ENCODE measurements at places on chromosomes 16 and 17.

- no peak for DNase-seq
Measured at GRCh38 chr16:83338941-83339340, 468.8 kb upstream of the HSBP1 start.

DNA sequence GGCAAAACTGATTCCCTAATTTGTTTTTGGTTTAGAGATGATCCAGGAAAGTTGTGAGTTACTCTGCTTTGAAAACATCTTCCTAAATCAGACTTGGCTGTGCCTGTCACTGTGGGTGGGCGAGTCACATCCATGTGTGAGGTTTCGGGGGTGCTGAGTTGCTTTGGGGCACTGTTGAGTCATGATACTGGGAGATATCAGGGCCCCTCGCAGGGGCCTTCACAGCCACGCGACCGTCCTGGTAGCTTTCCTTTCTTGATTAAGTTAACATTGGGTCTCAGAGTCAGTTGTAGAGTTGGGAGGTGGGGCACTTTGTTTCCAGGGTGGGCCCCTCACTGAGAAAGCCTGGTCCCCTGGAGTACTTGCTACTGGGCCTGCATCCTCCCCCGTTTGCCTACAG lies 58.3 kb upstream of the LGALS9 start:
- DNase-seq, result no peak

DNA sequence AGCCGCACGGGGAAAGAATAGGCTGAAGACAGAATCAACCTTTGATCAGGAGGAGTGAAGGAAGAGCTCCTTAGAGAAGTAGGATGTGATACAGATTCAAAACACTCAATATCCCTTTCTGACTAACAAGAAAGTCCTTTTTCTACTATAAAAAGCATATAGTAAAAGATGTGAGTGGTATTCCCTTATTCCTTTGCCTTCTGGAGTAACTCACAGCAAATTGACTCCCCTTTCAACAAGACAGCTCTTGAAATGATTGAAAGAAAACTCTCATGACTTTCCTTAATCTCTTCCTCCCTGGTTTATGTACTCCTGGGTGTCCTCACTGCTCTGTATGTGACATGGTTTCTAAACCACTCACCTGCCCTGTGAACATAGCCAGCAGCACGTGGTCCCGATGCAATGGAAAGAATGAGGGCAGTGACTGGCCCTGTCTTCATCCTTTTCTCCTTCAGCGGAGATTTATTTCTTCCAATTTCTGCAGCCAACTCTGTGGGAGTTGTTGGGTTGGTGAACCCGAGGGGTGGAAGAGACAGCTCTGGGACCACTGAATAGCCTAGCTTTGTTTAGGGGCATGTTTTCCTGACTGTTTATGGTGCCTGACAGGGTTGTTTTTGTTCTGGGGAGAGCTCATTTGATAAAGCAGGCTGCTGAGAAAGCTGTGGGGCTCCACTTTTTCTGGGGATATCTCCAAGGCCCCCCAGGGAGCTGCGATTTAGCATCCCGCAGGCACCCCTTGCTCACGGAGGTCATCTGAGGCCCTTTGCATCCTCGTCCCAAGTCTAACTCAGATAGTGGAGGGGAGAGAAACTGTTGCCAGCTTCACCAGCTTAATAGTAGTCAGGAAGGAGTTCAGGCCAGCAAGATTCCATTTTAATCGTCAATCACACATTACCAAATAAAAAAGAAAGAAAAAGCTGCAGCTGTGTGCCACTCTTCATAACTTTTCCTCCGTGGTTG lies 46.7 kb downstream of the MAP2K6 start:
- no peak for DNase-seq

- no peak for DNase-seq
Measured at GRCh38 chr17:3986270-3986938, 22.2 kb upstream of the ATP2A3 start.

DNA sequence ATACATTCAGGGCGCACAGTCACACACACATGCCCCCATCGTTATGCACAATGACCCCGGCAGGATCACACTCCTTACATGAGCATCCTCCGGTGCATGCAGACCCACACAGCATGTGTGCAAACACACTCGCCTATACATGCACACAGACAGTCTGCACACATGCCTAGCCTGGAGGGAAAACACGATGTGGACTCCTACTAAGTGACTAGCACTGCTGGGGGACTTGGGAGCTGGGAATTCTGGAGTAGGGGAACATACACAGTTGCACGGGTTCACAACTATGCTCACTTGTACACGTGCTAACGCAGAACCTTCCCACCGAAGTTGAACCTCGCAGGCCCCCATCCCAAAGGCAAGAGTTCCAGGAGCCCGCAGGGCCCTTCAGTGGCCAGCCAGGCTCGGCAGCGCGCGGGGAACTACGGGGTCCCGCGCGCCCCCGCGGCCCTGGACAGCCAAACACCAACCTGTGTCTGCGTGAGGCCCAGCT lies 2.0 kb downstream of the DLX3 start:
- DNase-seq, result no peak

- DNase-seq, result no peak
Measured at GRCh38 chr17:9205520-9206409, 184.5 kb downstream of the NTN1 start.

DNA sequence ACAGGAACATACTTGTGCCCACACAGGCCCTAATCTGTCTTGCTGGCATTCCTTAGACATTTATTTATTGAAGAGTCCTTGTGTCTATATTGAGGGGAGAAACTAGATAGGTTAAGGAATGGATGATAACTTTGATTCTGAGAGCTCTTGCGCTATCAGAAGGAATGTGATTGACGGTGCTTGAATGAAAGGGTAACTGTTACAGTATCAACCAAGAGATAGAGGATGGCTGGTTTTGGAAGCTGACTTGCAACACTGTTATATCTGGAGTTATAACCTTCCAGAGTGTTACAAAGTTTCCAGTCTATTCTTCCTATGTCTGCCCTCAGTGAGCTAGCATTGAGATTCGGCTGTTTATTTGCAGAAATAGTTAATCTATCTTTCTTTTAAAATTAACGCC lies 36.5 kb downstream of the PRKCA start:
- DNase-seq, result no peak

GRCh38 chr16:22141767-22142166 lies 20.5 kb upstream of the SDR42E2 start:
- DNase-seq, result peak; percentile 15

DNA sequence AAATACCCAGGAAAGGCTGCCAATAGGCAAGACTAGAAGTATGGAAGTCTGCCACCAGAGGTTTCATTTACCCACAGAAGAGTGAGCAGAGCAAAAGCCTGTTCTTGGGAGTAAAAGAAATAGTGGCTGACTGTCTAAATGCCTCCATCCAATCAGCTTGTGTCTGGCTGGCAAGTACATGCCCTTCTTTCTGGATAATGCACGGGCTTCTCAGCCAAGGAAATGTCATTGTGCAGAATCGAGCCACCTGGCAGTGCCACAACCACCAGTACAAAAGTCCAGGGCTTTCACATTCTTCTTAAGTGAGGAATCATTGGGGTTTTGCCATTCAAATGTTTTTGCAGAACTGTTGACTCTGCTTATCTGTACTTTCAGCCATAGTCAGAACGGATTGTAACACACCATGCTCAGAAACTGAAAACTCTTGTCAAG lies 10.1 kb upstream of the ERCC4 start:
- no peak for DNase-seq

DNA sequence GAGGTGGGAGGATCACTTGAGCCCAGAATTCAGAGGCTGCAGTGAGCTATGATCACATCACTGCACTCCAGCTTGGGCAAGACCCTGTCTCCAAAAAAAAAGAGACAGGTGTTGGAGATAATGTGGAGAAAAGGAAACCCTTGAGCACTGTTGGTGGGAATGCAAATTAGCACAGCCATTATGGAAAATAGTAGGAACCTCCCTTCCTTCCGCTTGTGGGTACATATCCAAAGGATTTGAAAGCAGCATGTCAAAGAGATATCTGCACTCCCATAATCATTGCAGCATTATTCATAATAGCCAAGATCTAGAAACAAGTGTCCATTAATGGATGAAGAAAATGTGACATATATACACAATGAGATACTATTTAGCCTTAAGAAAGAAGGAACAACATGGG lies 9.7 kb upstream of the ADCY7 start:
- no peak for DNase-seq

DNA sequence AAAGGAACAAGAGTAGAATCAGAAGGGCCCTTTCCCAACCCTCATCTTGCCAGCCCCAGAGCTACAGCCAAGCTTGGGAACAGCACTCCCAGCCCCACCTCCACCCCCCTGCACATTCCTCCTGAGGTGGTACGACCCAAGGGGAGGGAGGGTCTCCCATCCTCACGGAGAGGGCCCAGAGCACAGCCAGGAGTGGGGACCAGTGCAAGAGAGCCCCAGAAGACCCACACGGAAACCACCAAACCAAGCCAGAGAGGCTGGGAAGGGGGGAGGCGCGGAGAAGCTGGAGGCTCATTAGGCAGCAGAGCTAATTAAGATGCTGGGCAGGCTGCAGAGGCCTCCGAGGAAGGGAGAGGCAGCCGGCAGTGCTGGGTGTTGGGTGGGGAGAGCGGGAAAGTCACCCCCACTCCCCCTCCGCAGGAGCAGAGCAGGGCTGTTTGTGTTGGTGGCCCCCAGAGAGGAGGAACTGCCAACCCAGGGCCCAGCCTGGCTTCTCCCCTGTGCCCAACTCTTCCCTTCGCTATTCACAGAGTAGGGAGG lies 2.4 kb downstream of the CACNB1 start:
- no peak for DNase-seq

DNA sequence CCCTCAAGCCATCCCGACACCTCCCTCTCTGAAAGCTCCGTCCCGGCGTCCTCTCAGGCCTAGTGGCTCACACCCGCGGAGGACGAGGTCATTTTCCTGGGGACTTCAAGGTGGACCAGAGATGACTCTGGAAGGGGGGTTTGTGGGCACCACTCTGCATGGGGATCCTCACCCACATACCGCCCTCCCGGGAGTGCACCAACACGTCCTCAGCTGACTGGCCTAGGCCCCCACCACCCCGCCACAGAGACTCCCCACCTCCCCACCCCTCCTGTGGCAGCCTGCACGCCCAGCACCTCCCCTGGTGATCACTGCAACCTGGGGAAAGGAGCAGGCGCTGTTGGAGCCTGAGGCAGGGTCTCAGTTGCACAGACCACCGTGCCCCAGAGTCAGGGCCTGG lies 2.4 kb upstream of the SOX8 start:
- no peak for DNase-seq

GRCh38 chr17:33421933-33422332 lies 128.8 kb upstream of the ASIC2 start:
- no peak for DNase-seq

- DNase-seq, result no peak
Measured at GRCh38 chr16:23172583-23172982, 10.0 kb upstream of the SCNN1G start.

- DNase-seq, result no peak
Measured at GRCh38 chr16:14198572-14198971, 127.5 kb downstream of the MRTFB start.

DNA sequence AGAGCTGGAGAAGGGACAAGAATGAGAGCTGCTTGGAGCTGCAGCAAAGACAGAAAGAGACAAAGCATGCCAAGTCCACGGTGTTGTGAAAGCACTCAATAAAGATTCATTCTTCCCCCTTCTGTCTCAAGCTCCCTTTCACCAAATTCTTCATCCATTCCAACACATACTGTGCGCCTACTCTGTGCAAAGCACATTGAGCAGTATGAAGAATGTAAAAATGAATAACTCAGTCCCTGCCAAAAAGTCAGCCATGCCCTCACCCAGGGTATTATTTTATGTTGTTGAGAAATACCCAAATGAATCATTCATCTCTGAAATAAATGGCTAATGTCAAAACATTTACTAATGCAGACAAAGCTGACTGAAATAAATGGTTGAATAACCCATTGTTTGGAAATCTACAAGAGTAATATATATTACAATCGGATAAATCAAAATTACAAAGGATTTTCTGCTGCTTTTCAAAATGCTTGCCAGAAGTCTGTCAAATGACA lies 282.9 kb upstream of the IRX5 start:
- DNase-seq, result no peak

DNA sequence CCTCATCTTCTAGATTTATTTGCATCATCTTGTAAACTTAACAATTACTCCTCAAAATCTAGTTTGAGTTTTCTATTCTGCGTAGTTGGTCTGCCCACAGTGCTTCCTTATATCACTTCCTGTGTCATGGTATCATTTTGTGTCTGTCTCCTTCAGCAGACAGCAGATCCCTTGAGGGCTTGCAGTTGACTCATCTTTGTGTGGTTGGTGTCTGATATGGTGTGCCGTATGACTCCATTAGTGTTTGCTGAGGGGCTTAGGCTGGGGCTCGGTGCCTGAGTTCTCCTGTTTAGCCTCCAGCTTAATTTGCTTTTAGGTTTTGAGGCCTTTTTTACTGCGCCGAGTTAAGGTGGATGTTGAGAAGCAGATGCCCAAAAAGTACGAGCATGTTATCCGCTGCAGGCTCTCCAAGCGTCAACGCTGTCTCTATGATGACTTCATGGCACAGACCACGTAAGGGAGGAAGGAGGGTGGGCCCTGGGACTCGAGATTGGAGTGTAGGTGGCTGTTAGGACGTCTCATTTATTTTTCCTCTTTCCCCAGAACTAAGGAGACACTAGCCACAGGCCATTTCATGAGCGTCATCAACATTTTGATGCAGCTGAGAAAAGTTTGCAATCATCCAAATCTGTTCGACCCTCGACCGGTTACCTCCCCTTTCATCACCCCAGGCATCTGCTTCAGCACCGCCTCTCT lies 16.9 kb downstream of the SRCAP start:
- no peak for DNase-seq

DNA sequence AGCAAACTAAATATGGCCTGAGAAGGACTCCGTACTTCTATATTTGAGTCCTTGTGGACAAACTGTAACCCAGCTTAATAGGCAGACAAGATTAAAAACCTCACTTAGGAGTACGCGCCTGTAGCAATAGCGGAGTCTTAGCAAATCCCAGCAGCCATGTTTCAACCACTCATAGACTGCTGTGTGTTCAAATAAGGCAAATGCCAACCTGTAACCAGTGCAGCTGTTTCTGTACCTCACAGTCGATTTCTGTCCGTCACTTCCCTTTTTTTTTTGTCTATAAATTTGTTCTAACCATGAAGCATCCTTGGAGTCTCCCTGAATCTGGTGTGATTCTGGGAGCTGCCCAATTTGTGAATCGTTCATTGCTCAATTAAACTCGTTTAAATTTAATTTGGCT lies 30.2 kb downstream of the TANC2 start:
- DNase-seq, result no peak

DNA sequence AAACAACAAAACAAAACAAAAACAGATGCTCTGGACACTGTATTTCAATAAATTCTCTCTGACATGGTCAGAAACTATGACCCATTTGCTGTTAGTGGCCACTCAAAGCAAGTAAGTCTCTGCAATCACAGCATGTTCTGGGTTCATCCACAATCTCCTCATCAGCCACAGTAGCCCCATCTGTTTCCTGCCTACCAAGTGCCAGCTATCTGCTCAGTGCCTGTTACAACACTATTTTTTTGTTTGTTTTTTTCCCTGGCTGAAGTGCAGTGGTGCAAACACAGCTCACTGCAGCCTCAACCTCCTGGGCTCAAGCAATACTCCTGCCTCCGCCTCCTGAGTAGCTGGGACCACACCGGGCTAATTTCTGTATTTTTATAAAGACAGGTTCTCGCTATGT lies 137.9 kb downstream of the SOX9 start:
- DNase-seq, result no peak
